Gastroesophageal sphincter (tissue), 4 donors: ENCODE measurements at places on chromosomes 5 and 9. TPM values are rescaled to one million over a fixed set of nuclear protein-coding genes. Genes with fewer than 3 reads are reported as not detected.

DNA sequence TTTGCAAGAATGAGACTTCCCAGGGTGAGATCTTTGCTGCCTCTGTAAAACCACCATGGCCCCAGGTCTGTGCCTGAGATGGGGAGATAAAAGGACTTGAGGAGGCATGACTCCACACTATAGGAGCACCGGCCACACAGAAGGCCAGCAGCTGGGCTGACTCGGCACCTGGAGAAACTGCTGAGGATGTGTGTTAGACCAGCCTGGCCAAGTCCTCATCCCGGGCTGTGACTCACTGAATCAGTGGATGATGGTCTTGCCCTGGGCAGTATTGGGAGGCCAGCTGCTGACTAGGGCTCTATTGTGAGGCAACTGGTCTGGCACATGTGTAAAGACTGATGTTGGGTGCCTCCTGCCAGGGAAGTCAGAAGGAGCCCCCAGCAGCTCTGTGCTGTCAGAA, 286.2 kb downstream of the ACTL7B start:
- no peak for ATAC-seq

GRCh38 chr5:41176952-41177351, 36.4 kb downstream of the C6 start:
- no peak for ATAC-seq

Gene AIF1L
- total RNA-seq, result 22.1 TPM

Gene FOXD4L4
- total RNA-seq, result not detected
